ENCODE measurements at places on chromosomes 7 and 10. TPM values are rescaled to one million over a fixed set of nuclear protein-coding genes. Genes with fewer than 3 reads are reported as not detected.

GRCh38 chr7:28701731-28702130 is 256.4 kb downstream of the TRIL start:
- H3K4me3 ChIP-seq = no peak overlapping the region
- H3K36me3 ChIP-seq = peaks cover 5% of the 10 kb centered on the region
- DNase-seq = no peak

DNA sequence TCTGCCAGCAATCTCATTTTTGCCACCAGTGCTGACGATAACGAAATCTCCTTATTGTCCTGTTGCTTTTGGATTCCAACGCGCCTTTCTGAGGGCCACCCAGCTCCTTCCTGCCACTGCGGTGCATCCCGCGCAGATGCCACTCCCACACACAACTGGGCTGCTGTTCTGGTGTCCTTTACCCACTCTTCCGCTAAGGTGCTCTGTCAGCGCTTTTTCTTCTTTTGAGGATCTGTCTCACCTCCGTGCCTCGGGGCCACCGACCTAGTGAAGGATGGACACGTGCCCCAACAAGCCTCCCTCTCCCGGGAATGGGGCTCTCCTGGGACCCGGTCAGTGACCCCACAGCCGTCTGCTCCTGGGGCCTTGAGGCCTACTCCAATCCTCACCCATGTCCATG is 314.3 kb upstream of the COBL start:
- no peak for DNase-seq
- H3K36me3 ChIP-seq = no peaks in the 10 kb centered on the region
- peaks cover 25% of the 10 kb centered on the region for H3K27me3 ChIP-seq
- no peak overlapping the region for H3K4me3 ChIP-seq
- peaks cover 5% of the 10 kb centered on the region for H3K4me1 ChIP-seq
- no peak overlapping the region for H3K27ac ChIP-seq

GRCh38 chr10:117736655-117737054 is 194.1 kb downstream of the EMX2 start:
- peaks cover 12% of the 10 kb centered on the region for H3K4me1 ChIP-seq
- H3K4me3 ChIP-seq = no peak overlapping the region
- H3K36me3 ChIP-seq = no peaks in the 10 kb centered on the region
- H3K27ac ChIP-seq = no peak overlapping the region
- no peak for DNase-seq

DNA sequence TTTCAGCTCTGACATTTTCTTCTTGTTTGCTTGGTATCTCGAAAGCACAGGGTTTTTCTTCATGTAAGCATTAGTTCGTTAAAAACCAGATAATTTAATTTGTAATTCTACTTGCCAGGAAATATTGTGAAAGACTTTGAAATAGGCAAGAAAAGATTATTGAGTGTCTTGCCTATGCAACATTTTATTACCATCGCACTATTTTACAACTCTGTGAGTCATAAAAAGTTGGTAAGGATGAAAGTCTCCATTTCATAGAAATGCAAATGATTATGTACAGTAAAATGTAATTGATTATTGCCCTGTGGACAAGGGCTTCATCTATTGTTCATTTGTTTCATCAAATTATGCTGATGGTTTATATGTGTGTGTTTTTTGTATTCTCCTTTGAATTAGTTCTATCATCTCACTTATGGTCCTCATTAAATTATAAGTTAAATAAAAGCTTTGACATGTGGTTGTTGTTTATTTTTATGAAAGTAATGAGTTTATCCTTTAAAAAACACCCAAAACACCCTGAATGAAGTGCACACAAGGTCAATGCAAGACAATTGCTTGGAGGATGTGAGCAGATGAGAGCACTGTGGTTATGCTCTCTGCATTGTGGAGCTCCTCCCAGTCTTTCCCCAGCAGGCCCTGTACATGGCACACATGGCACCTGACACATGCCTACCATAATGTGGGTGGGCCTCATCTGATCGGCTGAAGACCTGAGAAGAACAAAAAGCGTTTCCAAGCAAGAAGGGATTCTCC is 230.8 kb downstream of the CXCL12 start:
- peaks cover 3% of the 10 kb centered on the region for H3K36me3 ChIP-seq
- H3K4me3 ChIP-seq = no peak overlapping the region
- no peak for DNase-seq
- H3K27me3 ChIP-seq = no peaks in the 10 kb centered on the region

- no peak overlapping the region for H3K4me3 ChIP-seq
- H3K36me3 ChIP-seq = peaks cover 2% of the 10 kb centered on the region
- H3K27me3 ChIP-seq = peaks cover 2% of the 10 kb centered on the region
- H3K4me1 ChIP-seq = no peaks in the 10 kb centered on the region
Measured at GRCh38 chr10:67438605-67439304, 257.2 kb downstream of the CTNNA3 start.

DNA sequence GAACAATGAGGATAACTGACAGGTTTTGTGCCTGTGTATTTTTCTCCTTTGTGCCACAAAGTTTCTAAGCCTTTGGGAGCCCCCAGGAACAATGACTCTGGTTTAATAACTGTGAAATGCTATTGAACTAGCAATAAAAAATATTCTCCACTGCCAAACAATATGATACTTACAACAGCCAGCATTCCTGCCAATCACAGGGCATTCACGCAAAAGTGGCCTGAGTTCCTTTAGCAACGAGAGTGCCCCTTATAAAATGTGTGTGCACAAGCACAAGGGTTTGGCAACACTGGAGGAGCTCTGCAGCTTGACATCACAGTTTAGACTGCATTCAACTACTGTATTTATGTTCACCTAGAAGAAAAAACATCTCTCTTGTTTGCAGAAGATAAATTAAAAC is 412.9 kb upstream of the NFE2L3 start:
- no peak for DNase-seq
- H3K27me3 ChIP-seq = no peaks in the 10 kb centered on the region
- no peaks in the 10 kb centered on the region for H3K36me3 ChIP-seq

- H3K4me3 ChIP-seq = no peak overlapping the region
- peaks cover 32% of the 10 kb centered on the region for H3K4me1 ChIP-seq
- no peaks in the 10 kb centered on the region for H3K36me3 ChIP-seq
- no peaks in the 10 kb centered on the region for H3K27me3 ChIP-seq
Measured at GRCh38 chr10:8272794-8273425, 218.4 kb downstream of the GATA3 start.

- no peaks in the 10 kb centered on the region for H3K36me3 ChIP-seq
- H3K27me3 ChIP-seq = no peaks in the 10 kb centered on the region
- no peak for DNase-seq
Measured at GRCh38 chr7:10128748-10129147, 844.9 kb upstream of the PHF14 start.

DNA sequence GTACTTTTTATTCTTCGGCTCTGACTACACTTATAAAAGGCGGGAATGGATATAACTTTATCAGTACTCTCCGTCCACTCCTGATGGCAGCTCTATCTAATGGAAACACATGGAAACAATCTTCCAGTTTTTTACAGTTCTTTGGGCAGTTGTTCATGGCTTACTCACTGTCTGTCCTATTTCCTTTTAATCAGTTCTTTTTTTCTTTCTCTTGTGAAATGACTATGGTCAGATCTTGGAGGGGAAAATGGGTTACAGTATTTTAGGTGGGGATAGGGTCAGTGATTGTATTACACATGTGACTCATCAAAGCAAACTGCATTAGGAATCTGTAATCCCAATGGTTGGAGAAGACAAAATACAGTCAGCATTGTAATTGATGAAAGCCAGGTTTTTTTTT is 112.4 kb downstream of the BICC1 start:
- H3K4me1 ChIP-seq = peaks cover 16% of the 10 kb centered on the region
- H3K36me3 ChIP-seq = no peaks in the 10 kb centered on the region
- H3K27me3 ChIP-seq = peaks cover 1% of the 10 kb centered on the region
- DNase-seq = no peak
- no peak overlapping the region for H3K4me3 ChIP-seq
- no peak overlapping the region for H3K27ac ChIP-seq

- H3K36me3 ChIP-seq = no peaks in the 10 kb centered on the region
- no peaks in the 10 kb centered on the region for H3K4me1 ChIP-seq
- no peaks in the 10 kb centered on the region for H3K27me3 ChIP-seq
- H3K27ac ChIP-seq = no peak overlapping the region
- H3K4me3 ChIP-seq = no peak overlapping the region
Measured at GRCh38 chr7:99191869-99192596, 15.9 kb downstream of the KPNA7 start.

DNA sequence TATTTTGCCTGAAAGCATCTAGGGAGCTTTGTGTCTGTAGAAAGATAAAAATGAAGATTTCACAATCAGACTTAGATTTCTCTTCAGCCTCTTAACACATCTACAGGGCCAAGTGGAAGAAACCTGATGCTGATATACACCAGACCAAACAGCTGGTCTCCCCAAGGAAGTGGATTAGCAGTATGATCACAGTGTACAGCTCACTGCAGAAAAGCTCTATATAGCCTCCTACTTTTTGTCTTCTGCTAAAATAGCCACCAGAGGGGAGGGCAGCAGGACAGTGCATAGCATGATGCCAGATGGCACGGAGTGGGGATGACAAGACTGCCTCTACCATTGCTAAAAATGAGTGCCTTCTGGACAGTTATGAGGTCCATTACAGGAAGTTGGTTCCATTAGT is 16.0 kb downstream of the FAM13C start:
- H3K27me3 ChIP-seq = no peaks in the 10 kb centered on the region
- DNase-seq = no peak
- peaks cover 4% of the 10 kb centered on the region for H3K36me3 ChIP-seq
- H3K4me3 ChIP-seq = no peak overlapping the region
- no peak overlapping the region for H3K27ac ChIP-seq
- peaks cover 6% of the 10 kb centered on the region for H3K4me1 ChIP-seq

The NUTM2E gene
- 0.78 TPM for total RNA-seq

The CFAP70 gene
- 5.2 TPM for total RNA-seq

The DOCK1 gene
- total RNA-seq = 70.0 TPM

The PNLIP gene
- total RNA-seq = not detected

The CFAP46 gene
- 3.1 TPM for total RNA-seq

The AFAP1L2 gene
- 5.7 TPM for total RNA-seq

The IDI2 gene
- not detected for total RNA-seq

The FAM25C gene
- total RNA-seq = not detected

The GTF2I gene
- total RNA-seq = 435 TPM
